ENCODE measurements at places on chromosomes 7 and 10.

- H3K27me3 ChIP-seq = peaks cover 2% of the 10 kb centered on the region
- no peak overlapping the region for H3K27ac ChIP-seq
- no peak overlapping the region for H3K4me3 ChIP-seq
- no peak for DNase-seq
- no peaks in the 10 kb centered on the region for H3K36me3 ChIP-seq
Measured at GRCh38 chr7:91543646-91544045, 279.4 kb downstream of the FZD1 start.

- H3K4me1 ChIP-seq = no peaks in the 10 kb centered on the region
- no peak overlapping the region for H3K4me3 ChIP-seq
- H3K27me3 ChIP-seq = no peaks in the 10 kb centered on the region
- no peak overlapping the region for H3K27ac ChIP-seq
Measured at GRCh38 chr10:129400426-129400825, 66.6 kb upstream of the MGMT start.

GRCh38 chr7:19322002-19322401, 176.8 kb upstream of the FERD3L start:
- no peaks in the 10 kb centered on the region for H3K36me3 ChIP-seq
- no peaks in the 10 kb centered on the region for H3K4me1 ChIP-seq
- no peak overlapping the region for H3K27ac ChIP-seq
- H3K4me3 ChIP-seq = no peak overlapping the region
- H3K27me3 ChIP-seq = no peaks in the 10 kb centered on the region

- no peak overlapping the region for H3K27ac ChIP-seq
- DNase-seq = no peak
- H3K4me1 ChIP-seq = peaks cover 6% of the 10 kb centered on the region
- H3K36me3 ChIP-seq = no peaks in the 10 kb centered on the region
- no peak overlapping the region for H3K4me3 ChIP-seq
Measured at GRCh38 chr7:128831178-128831993, 1.2 kb downstream of the FLNC start.

DNA sequence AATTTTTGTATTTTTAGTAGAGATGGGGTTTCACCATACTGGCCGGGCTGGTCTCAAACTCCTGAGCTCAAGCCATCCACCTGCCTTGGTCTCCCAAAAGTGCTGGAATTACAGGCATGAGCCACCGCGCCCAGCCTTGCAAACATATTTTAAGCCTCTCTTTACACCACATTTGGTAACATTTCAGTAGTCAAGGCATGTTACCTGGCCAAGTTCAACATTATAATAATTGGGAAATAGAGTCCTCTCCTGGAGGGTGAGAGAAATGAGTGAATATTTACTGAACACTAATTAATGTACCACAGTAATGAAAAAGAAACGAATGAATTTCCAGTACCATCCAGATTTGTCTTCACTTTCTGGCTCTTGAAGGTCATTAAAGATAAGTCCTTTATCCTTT, 10.0 kb upstream of the CNOT4 start:
- no peak for DNase-seq
- H3K27me3 ChIP-seq = peaks cover 3% of the 10 kb centered on the region
- no peak overlapping the region for H3K27ac ChIP-seq
- H3K4me3 ChIP-seq = no peak overlapping the region
- H3K36me3 ChIP-seq = no peaks in the 10 kb centered on the region

- no peak for DNase-seq
- peak overlapping the region; percentile 95 for H3K4me3 ChIP-seq
- peaks cover 39% of the 10 kb centered on the region for H3K27me3 ChIP-seq
- H3K4me1 ChIP-seq = peaks cover 25% of the 10 kb centered on the region
- H3K36me3 ChIP-seq = peaks cover 5% of the 10 kb centered on the region
Measured at GRCh38 chr10:90871279-90871765, 452 bp upstream of the RPP30 start.

GRCh38 chr10:125811251-125811650, 11.8 kb downstream of the UROS start:
- H3K36me3 ChIP-seq = peaks cover 19% of the 10 kb centered on the region
- peaks cover 12% of the 10 kb centered on the region for H3K4me1 ChIP-seq
- no peak overlapping the region for H3K27ac ChIP-seq
- H3K27me3 ChIP-seq = no peaks in the 10 kb centered on the region
- no peak for DNase-seq
- H3K4me3 ChIP-seq = no peak overlapping the region

DNA sequence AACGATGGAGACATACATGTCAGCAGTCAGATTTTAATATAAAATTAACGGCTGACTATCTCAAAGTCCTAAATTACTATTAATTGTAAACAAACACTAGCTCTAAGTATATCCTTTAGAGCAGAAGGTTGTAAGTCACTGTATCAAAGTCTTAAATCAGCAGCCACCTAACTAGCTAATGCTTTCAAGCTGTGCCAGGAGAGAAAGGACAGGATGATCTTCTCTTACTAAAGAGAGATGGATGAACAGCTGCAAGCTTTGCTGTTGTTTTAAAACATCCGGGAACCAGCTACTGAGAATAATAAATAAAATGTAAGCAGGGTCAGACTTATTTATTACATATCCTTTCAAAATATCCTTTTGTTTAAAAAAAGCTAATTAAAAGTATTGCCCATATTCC, 24.0 kb upstream of the ABLIM1 start:
- no peak overlapping the region for H3K4me3 ChIP-seq
- no peak for DNase-seq
- no peaks in the 10 kb centered on the region for H3K36me3 ChIP-seq
- no peaks in the 10 kb centered on the region for H3K4me1 ChIP-seq
- no peak overlapping the region for H3K27ac ChIP-seq

GRCh38 chr10:66799474-66799873, 126.4 kb upstream of the LRRTM3 start:
- no peaks in the 10 kb centered on the region for H3K36me3 ChIP-seq
- H3K4me3 ChIP-seq = no peak overlapping the region
- DNase-seq = no peak

DNA sequence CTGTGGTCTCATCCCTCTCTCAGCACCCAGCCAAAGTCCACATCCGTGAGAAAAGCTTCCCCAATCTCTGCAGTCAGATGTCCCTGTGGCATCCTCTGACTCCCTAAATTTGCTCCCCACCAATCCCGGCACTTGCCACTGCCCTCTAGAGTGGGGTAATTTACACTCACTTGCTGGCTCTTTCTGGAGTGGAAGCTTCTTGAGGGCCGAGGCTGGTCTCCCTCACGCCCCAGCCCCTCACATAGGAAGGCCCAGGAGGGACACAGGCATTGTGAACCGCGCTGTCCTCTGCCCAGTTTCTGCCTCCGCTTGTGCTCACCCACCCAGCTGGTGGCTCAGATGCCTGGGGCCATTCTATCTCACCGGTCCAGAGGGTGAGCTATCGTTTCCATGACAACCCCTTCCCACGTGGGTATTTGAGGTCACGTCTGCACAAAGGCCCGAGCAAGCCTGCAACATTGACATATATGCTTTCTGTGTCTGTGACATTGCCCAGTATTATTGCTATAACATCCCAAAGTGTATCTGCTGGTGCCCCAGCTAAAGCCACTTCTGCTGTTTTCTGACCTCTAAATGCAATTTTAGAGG, 97.3 kb upstream of the CTBP2 start:
- H3K27ac ChIP-seq = no peak overlapping the region
- no peak overlapping the region for H3K4me3 ChIP-seq
- DNase-seq = no peak

DNA sequence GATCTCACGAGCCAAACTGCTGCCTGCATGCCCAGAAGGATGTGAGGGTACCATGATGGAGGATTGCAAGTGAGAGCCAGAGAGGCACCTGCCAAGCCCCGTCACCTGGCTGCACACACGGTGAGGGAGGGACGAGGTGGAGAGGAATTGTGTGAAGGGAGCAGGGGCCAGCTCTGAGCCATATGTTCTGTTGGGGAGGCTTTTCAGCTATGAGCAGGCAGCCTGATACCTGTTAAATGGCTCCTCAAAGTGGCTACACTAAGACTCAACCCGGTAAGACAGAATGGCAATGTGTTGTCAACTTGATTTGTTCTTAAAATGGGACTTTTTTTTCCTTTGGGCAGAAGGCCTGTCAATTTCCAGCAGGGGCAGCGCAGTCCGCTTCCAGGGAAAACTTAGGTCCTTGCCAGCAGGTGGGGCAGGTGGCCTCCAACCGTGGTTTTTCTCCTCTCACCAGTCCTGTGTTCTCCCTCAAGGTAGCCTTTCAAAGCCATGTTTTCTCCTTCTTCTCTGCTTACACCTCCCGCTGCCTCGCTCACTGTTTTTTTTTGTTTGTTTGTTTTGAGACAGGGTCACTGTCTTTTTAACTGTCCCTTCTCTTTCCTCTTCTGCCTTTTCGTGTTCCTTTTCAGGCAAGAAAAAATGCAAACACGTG, 57.7 kb upstream of the ZNRF2 start:
- no peak overlapping the region for H3K4me3 ChIP-seq
- H3K27ac ChIP-seq = peak overlapping the region; percentile 2
- H3K36me3 ChIP-seq = no peaks in the 10 kb centered on the region

GRCh38 chr7:139776486-139777132, 1.2 kb downstream of the HIPK2 start:
- peaks cover 21% of the 10 kb centered on the region for H3K27me3 ChIP-seq
- peak overlapping the region; percentile 99 for H3K4me3 ChIP-seq
- DNase-seq = peak; percentile 51
- H3K27ac ChIP-seq = peak overlapping the region; percentile 94
- H3K36me3 ChIP-seq = no peaks in the 10 kb centered on the region

DNA sequence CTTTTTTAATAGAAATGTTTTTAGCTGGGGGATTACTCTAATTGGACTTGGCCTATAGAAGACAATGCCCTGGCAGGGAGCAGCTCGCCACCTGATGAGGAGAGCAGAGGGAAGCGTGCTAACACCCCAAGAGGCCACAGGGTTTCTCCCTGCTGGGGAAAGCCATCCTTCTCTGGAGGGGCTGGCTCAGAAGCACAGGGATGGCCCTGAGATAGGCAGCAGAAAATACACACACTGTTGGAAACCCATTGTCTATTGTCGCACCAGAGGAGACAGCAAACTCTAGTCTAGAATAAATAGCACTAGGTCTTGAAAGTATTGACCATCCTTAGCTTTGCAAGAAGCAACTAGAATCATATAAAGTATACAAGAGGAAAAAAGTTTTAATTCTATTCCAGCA, 5.4 kb downstream of the COBL start:
- no peak for DNase-seq
- H3K4me3 ChIP-seq = no peak overlapping the region
- peaks cover 27% of the 10 kb centered on the region for H3K27me3 ChIP-seq

DNA sequence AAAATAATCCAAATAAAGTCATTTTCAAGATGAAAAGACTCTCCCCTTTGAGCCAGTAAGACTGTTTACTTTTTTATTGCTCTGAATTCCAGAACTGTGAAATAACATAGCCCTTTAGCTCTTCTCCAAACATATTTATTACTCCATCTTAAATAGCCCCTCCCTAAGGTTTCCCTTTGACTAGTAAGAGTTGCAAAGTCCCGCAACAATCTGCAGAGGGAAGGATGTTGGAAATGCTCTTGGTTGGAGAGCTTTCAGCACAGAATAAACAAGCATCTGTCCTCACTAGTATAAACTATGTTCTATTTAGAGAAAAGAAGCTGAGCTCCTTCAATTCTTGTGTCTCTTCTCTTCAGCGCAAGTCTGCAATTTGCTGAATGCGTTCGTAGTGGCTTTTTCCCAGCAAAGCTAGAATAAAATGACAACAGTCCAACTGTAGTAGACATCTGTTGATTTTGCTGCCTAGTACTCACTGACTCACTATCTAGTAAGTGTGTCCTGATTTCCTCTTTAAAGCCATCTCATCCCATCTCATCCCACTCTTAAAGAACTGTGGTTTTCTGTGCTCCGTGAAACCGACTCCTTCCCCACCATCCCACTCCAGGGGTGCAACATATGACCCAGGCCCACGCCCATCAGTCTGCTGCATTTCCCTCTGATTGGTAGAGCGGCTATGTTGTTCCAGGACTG, 104.0 kb downstream of the FAM107B start:
- peaks cover 6% of the 10 kb centered on the region for H3K27me3 ChIP-seq
- H3K4me1 ChIP-seq = peaks cover 9% of the 10 kb centered on the region
- peaks cover 10% of the 10 kb centered on the region for H3K36me3 ChIP-seq
- H3K27ac ChIP-seq = no peak overlapping the region
- H3K4me3 ChIP-seq = no peak overlapping the region

DNA sequence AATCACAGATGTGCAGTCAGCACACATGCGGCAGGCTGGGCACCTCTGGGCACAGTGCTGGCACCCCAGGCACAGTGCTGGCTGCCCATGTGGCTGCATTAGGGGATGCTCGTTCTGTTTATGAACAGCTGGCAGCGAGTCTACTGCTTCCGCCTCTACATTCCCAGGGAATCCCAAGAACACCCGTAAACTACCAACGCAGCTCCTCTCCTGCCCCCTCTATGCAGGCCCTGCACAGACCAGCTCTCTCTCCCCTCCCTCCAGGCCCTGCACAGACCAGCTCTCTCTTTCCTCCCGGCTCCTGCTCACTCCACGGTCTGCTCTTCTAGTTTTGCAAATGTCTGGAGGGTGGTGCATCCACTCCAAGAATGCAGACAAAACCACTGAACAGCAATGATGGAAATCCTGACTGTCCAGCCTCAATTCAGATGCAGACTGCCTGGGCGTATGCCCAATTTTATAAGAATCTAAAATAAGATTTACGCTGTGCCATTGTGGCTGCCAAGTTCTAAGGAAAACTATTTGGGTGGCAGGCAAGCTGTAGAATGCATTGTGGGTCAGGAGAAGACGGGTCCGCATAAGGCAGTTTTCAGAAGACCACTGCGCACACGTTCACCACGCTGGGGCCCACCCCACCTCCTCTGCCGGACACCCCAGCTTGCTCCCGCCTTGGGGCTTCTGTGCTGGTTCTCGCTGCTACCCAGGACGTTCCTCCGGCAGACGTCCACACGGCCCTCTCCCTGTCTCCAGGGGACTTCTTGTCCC, 234.6 kb downstream of the ZMYND11 start:
- H3K27ac ChIP-seq = no peak overlapping the region
- H3K4me3 ChIP-seq = no peak overlapping the region
- no peak for DNase-seq

DNA sequence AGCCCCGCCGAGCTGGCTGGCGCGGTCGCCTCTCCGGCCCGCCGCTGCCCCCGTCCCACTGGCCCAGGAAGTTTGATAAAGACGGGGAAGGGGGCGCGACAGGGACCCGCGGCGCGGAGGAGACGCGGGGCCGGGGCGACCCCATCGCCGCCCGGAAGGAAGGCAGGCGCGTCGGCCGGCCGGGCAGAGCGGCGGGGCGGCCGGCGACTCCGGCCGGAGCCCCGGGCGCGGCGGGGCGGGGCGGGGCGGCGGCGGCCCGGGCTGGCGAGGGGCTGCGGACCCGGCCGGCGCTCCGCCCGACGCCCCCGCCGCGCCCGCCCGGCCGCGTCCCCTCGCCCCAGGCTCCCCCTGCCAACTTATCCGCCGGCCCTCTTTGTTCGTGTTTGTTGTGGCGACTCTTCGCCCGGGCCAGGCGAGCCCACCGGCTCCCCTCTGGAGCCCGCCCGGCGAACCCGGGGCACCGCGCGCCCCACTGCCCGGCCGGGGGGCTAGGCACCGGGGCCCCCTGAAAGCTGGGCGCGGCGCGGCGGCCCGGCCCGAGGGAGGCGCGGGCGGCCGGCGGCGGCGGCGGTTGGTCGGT, 571 bp downstream of the KDM7A start:
- H3K4me3 ChIP-seq = peak overlapping the region; percentile 81
- H3K27ac ChIP-seq = peak overlapping the region; percentile 87
- no peak for DNase-seq
- peaks cover 2% of the 10 kb centered on the region for H3K36me3 ChIP-seq

Measured in activated naive CD8-positive, alpha-beta T cell treated with anti-CD3 and anti-CD28 coated beads, Interleukin-2, amount 10 ng/mL, durations not matched to agents 7 days and 5 days (primary cell).